ENCODE measurements at places on chromosomes 7 and 10.
A peak's percentile ranks its signal among the peaks of the same experiment; 100 is the strongest.

DNA sequence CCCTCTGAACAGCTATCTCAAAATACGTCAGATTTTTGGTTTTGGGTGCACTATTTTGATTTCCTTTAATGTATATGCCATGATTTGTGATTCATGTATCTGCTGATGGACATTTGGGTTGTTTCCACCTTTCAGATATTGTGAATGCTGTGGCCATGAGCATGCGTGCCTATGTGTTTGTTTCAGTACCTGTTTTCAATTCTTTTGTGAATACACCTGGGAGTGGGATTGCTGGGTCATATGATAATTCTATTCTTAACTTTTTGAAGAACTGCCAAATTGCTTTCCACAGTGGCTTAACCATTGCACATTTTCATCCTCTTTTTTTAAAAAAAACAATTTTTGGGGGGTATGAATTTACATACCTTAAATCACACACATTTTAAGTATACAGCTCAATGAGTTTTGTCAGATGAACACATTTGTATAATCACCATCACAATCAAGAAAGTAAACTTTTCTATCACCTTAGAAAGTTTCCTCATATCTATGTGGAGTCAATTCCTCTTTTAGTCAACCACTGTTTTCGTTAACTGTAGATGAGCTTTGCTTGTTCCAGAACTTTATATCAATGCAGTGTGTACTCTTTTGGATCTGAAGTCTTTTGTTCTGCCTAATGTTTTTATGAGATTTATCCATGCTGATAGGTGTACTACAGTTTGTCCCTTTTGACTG is 36.9 kb downstream of the CYP26A1 start:
- DNase-seq: no peak

GRCh38 chr7:157669768-157670351 is 333.1 kb downstream of the DNAJB6 start:
- DNase-seq: peak; percentile 83

- no peak for DNase-seq
Measured at GRCh38 chr7:89661876-89662275, 492.4 kb upstream of the STEAP1 start.

- DNase-seq: peak; percentile 83
Measured at GRCh38 chr7:35519971-35520809, 174.7 kb downstream of the HERPUD2 start.

DNA sequence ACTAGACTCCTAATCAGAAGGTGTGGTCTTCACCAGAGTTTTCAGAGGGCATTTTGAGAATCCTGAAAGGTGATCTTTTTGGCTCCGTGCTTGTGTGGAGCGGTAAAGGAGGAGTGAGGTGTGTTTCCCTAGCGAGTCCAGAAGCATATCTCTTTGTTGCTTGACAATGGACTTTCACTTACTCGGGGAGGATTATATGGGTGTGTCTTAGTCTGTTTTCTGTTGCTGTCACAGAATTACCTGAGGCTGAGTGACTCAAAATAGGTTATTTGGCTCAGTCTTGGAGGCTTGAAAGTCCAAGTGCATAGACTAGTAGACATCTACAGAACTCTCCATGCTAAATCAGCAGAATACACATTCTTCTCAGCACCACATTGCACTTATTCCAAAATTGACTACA is 57.9 kb downstream of the AKR1C4 start:
- no peak for DNase-seq
